ENCODE measurements at places on chromosomes 12 and 14.
A peak's percentile ranks its signal among the peaks of the same experiment; 100 is the strongest.

DNA sequence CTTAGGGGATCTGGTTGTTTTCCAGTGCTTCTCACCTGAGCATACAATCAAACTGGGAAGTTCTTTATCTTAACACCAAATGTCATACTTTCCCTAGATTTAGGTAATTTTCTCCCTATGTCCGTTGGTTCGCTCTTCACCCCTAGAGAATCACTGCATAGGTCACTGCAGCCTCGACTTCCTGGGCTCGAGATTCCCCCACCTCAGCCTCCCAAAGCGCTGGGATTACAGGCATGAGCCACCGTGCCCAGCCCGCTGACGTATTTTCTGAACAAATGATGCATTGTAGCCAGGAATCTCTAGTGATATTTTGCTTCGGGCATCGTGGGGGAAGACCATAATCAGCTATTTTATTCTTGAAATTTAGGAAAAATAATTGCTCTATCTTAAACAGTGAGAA lies 1.1 kb upstream of the RPL41 start:
- peak; percentile 46 for DNase-seq

DNA sequence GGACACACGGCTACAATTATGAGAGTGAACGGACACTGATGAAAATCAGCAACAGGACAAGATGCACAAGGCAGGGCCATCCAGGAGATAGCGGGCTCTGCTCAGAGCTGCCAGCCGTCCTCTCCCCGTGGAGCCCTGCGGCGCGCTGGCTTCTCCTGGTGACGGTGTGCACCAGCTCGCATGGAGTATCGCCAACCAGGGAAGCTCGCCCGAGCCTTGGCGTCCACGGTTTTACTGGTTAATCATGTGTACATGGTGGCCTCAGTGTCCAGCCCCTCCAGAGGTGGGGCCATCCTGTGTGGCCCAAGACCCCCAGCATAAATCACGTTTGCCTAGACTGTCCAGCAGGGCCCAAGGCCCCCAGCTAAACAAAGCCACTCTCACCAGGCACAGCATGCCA lies 31.2 kb upstream of the DYNC1H1 start:
- no peak for DNase-seq

- DNase-seq: peak; percentile 48
Measured at GRCh38 chr14:91509083-91509877, 830 bp downstream of the PPP4R3A start.

DNA sequence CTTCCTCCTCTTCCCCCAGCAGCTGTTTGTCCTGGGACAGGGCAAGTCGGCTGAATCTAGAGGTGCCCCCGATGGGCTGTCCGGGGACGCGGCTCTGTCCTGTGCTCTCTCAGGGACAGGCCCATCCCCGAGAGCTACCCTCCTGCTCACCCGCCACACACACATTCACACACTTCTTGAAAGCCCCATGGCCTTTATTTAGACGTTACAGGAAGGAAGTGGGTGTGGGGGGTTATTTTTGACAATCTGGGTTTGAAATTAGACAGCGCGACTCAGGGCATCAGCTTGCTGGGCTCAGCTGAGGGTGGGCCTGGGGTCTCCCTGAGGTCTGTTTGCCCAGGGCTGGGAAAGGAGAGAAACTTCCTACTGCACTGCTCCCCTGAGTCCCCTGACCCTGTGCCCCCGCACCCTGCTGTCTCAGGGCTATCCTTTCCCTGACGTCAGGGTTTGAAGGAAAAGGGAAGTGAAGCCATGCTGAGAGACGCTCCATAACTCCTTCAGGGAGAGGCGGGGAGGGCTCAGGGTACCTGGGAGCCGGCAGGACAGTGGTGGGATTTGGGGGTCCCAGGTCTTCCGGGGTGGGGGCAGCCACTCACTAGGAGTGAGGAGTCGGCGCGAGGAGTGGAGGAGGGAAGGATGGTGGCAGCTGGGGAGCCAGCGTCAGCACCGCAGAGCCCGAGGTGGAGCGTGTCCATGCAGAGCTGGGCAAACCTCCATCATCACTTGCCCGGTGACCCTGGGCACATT lies 8.1 kb downstream of the PTPN6 start:
- DNase-seq: peak; percentile 46

GRCh38 chr14:93032421-93032936 lies 83.2 kb downstream of the ITPK1 start:
- no peak for DNase-seq

All from femur (tissue), 1 donor.